ENCODE measurements at places on chromosomes 12 and 14.

DNA sequence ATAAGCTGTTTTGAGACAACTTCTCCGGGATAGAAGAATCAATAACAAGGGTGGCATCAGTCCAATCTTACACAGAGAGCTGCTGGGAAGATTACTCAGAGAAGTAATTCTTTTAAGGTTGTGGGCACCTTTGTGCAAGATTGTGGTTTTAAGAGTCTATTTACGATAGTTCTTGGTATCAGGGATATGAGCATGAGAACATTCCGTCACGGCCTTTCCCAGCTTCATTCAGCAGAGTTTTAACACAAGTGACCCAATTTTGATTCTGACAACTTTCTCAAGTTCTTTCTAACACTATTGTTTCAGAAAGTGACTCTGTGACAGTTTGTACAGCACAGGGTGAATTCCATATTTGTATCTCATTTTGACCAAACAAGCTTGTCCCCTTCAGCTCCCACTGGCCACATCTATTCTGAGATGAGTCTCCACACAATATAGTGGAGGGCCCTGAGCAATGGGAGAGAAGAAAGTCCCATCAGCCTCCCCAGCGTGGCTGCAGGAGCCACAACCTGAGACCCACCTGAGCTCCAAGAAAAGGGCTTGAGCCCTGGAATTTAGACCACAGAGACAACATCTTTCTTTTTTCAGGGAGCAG lies 869.2 kb downstream of the TMEM121 start:
- DNase-seq: no peak

DNA sequence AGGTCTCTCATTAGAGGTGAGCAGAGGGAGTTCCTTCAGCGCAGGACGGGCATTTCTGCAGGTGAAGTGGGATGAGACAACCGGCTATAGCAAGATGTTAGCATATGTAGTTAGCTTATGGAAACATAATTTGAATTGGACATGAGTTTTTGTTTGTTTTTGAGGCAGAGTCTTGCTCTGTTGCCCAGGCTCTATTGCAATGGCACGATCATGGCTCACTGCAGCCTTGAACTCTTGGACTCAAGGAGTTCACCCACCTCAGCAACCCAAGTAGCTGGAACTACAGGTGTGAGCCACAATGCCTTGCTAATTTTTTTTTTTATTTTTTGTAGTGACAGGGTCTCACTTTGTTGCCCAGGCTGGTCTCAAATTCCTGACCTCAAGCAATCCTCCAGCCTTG lies 69.2 kb downstream of the RCOR1 start:
- DNase-seq: no peak

- no peak for DNase-seq
These were observed 87.2 kb downstream of the ESRRB start for GRCh38 chr14:76463105-76463504.

GRCh38 chr12:120101182-120101581 lies 15.4 kb downstream of the RAB35 start:
- DNase-seq: no peak

GRCh38 chr12:2372735-2373134 lies 319.9 kb downstream of the CACNA1C start:
- no peak for DNase-seq

GRCh38 chr14:30385925-30386324 lies 173.0 kb upstream of the G2E3 start:
- DNase-seq: no peak

DNA sequence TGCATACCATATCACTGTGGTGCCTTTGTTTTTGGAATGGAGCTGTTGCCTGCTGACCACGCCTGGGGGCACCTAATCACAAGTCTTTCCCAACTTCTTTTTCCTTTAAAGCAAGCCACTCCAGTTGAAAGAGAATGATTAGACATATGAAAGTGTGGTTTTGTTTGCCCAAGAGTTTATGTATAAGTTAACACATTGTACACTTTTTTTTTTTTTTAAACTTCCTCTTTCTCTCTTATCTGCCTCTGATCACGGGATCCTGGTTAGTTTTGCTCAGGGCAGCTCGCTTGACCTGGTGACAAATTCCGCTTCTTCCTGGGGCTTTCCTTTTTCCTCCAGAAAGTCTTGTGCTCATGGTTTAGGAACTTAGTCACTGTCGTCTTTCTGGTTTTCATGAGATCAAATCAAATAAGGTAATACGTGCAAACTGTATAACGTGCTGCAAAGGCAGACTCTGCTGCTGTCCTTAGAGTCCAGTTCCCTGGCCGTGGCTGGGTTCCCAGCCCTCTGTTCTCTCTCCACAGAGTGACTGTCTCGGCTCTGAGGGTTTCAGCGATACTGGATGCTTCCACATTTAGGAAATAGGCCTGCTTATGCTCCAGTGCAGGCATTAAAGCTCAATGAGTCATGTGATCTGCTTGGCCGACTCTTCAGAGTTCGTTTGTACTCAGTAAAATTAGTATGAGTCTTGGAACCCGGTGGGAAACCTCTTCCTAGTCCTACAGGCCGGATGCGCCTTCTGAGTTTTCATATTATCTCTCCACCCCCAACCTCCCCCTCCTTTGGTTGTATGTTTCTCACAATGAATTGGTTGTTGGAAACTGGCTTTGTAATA lies 15.2 kb downstream of the RASSF3 start:
- DNase-seq: peak; percentile 72

- no peak for DNase-seq
These were observed 18.1 kb downstream of the ASPG start for GRCh38 chr14:104103446-104104075.

DNA sequence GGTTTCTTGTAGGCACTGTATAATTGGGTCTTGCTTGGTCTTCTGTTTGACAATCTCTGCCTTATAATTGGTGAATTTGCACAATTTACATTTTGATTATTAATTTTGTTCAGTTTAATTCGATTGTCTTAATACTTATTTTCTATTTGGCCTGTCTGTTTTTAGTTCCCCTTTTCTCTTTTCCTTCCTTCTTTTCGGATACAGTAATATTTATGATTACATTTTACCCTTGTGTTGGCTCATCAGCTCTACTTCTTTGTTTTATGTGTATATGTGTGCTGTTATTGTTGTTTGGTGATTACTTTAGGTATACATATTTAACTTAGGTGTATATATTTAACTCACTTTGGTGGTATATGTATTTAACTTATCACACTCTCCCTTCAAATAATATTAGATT lies 12.8 kb upstream of the BEGAIN start:
- no peak for DNase-seq

GRCh38 chr12:75662511-75663159 lies 151.2 kb upstream of the KRR1 start:
- no peak for DNase-seq

DNA sequence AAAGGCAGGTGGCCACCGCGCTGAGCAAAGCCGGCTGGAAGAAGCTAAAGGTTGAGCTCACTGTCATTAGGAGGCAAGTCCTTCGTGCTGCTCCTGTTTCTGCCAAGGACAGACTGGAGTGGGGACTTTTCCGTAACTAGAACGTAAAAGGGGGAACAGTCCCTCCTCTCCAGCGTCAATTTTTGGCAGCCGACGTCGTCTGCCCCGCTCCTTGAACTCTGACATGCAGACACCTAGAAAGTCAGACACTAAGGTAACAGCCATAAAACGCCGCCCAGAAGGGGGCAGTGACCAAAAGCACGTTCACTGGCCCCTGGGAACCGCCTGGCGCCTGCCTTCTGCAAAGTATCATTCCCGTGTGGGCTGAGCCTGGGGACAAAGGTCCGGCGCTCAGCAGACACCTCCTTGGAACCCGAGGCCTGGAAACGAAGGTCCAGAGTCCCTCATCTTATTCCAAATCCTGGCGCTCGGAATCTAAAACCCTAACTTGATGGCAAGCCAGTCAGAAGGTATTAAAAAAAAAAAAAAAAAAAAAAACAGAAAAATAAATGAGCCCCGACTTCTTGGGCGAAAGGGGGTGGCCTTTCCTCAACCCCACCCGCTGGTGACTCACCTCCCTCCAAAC lies 1.1 kb upstream of the LRP1 start:
- peak; percentile 66 for DNase-seq

DNA sequence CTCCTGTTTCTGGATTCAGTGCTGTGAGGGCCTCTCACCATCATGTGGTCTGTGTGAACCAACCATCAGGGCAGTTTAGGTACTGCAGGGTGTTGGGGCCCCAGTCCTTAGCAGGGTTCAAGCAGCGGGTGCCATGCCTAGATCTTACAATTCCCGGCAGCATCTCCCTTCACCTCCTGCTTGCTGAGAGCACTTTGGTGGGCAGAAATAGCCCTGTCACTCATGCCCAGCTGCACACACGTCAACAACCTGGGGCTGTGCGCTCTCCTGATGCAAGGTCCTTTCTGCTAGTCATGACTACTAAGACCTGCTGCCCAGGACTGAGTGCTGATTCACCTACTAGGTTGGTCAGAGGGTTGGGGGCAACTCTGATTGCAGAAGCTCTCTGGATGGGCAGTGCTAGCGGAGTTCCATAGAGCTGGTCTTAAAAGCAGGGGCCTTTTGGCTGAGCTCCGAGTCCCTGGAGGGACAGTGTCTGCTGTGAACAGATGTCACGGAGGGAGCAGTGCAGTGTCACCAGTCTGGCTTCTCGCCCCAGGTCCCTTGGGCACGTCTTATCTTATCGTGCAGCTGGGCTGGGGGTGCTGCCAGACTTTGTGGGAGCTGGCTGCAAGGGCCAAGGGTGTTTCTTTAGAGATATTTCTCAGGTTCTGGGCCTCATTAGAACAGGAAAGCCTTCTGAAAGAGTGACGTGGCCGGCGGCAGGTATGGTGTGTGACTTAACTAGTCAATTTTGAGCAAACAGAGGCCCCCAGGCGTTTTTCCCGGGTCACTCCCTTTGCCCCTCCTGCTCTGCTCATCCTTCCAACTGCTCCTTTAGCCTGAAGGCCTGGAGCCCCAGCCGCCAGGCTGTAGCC lies 71.8 kb downstream of the NINJ2 start:
- peak; percentile 96 for DNase-seq

DNA sequence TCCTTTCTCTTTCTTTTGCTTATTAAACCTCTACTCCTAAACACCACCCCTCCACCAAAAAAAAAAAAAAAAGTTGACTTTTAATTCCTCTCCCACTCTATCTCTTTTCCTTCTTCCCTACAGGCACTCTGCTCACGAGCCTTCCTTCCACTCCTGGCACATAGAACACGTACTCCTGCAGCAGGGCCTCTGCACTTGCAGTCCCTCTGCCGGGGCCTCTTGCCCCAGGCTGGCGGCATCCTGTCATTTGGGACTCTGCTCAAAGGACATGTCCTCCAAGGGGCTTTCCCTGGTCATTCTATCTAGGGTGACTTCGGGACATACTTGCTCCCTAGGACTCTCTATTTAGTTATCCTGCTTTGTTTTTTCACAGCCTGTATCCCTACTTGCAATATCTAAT lies 7.7 kb downstream of the FOS start:
- DNase-seq: no peak

- DNase-seq: no peak
These were observed 250.6 kb downstream of the MSRB3 start for GRCh38 chr12:65529106-65529505.

- DNase-seq: no peak
These were observed 86.5 kb downstream of the SRGAP1 start for GRCh38 chr12:63930971-63931370.

- DNase-seq: peak; percentile 45
These were observed 23.5 kb upstream of the GPRC5D start for GRCh38 chr12:12975322-12976077.

- DNase-seq: no peak
These were observed 42.7 kb upstream of the SLC6A15 start for GRCh38 chr12:84955298-84955697.

DNA sequence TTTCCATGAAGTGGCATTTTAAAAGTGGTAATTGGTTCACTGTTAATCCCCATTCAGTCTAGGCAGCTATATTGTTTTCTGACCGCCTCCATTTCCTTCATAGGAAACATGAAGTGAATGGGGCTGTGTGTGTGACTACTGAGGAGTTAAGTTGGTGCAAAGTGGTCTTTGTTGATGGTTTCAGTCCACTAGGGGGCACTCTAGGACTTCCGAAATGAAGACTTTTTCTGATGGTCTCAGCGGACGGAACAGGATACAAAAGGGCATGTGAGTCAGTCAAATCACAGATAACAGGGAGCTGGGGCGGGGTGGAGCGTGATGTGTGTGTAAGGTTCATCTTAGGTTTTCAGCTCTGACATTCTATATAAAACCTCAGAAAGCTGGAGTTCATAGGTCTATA lies 240.1 kb upstream of the OR4E1 start:
- peak; percentile 36 for DNase-seq

- DNase-seq: no peak
These were observed 140.9 kb downstream of the TMEM30B start for GRCh38 chr14:61140271-61140670.

- no peak for DNase-seq
These were observed 1908.1 kb upstream of the SEL1L start for GRCh38 chr14:83441801-83442200.

DNA sequence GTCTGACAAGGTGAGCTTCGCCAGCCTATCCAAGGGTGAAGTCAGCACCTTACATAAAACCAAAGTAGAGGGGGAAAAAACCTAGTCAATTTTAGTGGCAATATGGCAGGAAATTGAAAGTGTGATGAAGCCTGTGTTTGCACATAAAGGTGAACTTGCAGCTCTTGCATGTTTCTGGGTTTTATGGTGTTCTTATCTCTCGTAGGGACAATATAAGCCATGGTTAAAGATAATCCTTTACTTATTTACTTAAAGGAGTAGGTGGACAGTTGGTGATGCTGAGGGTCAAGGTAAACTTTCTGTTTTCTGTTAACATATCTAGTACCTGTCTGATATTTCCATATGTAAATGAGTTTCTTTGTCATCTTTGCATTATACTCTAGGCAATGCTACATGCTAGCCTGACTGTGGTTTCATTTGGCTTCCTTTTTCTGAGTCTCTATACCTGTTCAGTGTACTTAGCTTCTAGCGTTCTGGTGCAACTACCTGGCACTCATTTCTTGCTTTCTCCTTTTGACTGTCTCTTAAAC lies 32.8 kb downstream of the CCDC91 start:
- no peak for DNase-seq

Measured in K562 (cell line).